ENCODE measurements at places on chromosomes 3 and 15. TPM values are rescaled to one million over a fixed set of nuclear protein-coding genes. Genes with fewer than 3 reads are reported as not detected.

Gene MYLK
- 51.2 TPM for total RNA-seq

Gene CXCR6
- 2.1 TPM for total RNA-seq

Gene SLC7A14
- 0.34 TPM for total RNA-seq

Gene SERPINI1
- total RNA-seq: 4.0 TPM

Gene CLRN1
- not detected for total RNA-seq

Gene FBLN2
- 75.7 TPM for total RNA-seq

Gene PLA2G4D
- total RNA-seq: not detected

Gene SNTN
- total RNA-seq: not detected

Gene PLSCR2
- not detected for total RNA-seq

Gene GABRB3
- 15.0 TPM for total RNA-seq
